Hematopoietic multipotent progenitor cell treated with erythropoietin and hydrocortisone succinate and interleukin-3 and kit ligand, for 4 days (in vitro differentiated cells): ENCODE measurements at places on chromosomes 12 and 14.

DNA sequence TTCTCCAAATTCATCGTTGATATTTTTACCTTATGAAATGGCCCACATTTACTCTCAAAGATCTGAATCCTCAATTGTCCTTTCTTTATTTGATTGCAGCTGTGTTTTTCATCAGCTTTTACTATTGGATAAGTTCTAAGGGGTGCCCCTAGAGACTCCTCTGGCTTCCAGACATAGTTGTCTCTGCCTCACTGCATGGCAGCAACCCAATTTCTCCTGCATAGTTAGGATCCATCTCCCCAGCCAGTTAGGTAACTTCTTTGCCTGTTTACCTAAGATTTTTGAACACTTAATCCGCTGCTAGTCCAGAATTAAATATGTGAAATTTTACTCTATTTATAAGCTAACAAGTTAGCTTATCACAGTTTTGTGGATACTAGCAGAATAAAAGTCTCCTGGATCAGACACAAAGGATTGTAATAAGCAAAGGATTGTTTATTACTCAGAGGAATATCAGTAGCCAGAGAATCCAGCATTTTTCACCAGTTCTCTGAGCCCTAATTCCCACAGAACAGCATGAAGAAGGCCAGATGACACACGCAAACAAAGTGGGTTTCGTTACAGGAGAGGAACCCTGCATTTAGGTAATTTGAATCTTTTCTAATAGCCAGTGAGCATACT, 101.1 kb downstream of the BBS10 start:
- no peak for DNase-seq

GRCh38 chr14:50366589-50366988, 30.1 kb downstream of the CDKL1 start:
- DNase-seq: no peak

DNA sequence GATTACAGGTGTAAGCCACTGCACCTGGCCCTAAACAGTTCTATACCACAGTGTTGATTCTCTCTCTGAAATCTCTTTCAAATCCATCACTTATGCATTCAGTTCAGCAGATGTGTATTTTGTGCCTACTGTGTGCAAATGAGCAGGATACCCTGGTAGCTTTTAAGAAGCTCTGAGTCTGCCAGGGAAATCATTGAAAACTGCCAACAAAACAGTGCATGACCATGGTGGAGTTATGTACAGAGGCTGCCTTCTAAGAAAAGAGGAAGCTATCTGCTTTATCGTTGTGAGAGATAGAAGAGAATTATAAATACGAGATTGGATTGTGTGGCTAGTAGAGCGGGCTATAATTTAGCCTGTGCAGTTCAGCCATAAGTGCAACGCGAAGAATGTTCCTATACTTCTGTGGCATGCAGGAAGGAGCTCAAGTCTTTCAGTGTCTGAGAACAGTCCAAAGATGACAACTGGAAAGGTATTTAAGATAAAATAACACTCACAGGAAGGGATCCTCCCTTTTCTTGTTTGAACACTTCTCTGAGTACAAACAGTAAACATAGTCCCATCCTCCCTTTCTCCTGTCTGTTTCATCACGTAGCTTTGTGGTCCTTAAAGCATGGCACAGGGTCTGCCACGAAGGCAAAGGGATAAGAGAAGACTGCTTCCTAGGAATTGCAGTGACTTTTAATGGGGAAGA, 4.3 kb downstream of the DIP2B start:
- DNase-seq: peak; percentile 76

- no peak for DNase-seq
These were observed 56.1 kb downstream of the DAAM1 start for GRCh38 chr14:59244581-59244980.

DNA sequence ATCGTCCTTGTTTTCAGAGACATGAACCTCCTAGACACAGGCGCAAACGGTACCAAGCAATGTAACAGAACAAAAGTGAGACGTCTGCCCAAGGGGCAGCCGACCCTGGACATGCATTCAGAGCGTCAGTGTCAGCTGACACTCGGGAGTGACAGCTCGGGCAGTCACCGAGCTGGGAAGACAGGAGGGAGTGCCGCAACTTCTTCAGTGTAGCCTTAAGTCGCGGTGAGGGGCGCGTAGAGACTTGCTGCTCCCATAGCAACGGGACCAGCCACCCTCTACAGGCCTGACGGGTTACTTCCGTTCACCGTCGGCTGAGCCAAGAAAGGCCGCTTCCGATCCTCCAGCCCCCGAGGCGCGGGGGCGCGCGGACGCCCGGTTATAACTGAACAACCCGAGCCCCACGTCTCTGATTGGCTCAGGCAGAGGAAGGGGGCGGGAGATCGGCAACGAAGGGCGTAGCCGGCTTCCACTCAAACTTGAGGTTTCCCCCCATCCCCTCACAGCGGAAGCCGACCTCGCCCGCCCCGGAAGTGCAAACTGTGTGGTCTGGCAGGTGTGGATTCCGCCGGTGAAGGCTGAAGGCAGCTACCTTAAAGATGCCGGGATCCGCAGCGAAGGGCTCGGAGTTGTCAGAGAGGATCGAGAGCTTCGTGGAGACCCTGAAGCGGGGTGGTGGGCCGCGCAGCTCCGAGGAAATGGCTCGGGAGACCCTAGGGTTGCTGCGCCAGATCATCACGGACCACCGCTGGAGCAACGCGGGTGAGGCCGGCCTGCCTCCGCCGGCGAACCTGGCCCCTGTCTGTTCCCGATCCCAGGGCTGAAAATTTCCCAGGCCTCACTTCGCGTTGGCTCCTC, at the start of gene EIF2B2:
EIF2B2 (plus strand) TSS at position 530 of the 858 bp plus-strand sequence; CDS start at position 600, 70 bp downstream.
- peak; percentile 99 for DNase-seq

DNA sequence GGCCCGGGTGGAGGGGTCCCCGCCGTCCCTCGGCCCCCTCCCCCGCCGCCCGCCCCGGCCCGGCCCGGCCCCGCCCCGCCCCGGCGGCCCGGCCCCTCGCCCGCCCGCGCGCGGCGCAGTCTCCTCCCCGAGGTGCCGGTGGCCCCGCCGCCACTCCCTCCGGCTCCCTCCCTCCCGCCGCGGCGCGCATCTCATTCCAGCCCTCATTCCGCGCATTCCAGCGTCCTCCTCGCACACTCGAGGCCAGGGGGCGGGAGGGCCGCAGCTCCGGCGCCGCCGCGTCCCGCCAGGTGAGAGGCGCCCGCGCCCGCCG, at the start of gene TEAD4:
TEAD4 (plus strand) TSS at position 206 of the 313 bp plus-strand sequence.
- DNase-seq: peak; percentile 41

GRCh38 chr12:92336641-92337040, 191.0 kb upstream of the BTG1 start:
- DNase-seq: no peak

GRCh38 chr12:65881965-65882413, 57.7 kb downstream of the HMGA2 start:
- DNase-seq: peak; percentile 91

DNA sequence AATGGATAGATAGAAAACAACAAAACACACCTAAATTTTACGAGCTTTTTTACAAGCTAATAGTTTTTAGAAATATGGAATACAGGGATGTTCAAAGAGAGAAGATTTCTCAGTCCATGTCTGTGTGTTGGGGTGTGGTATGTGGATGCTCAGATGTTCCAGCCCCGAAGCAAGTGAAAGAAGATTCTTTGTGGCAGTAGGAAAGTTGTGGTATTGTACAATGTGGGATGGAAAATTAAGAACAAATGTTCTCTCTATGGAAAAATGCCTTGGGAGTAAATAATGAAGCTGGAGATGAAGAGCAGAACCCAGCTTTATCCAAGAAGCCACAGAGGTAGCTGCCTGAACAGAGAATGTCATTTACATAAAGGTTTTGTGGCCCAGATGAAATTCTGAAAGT, 150.3 kb upstream of the PRKD1 start:
- no peak for DNase-seq

- DNase-seq: no peak
These were observed 32.5 kb downstream of the ATF7 start for GRCh38 chr12:53593707-53594106.
